Activated CD4-positive, alpha-beta T cell treated with anti-CD3 and anti-CD28 coated beads for 24 hours (primary cell): ENCODE measurements at places on chromosomes 2 and 18.

DNA sequence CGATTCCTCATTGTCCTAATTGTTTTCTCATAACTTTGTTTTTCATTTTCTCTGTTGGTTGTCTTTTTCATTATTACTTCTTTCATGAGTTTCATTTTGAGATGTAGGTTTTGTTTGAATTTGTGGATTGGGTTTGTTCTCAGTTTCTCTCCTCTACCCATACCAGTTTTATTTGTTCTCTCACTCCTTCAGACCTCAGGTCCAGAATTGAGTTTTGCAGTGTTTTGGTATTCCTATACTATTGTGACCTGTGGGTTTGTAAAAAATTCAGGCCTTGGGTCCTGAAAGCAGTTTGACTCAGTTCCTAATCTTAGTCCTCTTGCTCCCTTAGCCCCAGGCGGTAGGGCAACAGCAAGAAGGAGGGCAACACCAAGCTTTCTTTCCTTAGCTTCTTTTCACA, 28.3 kb upstream of the UBE2E3 start:
- DNase-seq: no peak

DNA sequence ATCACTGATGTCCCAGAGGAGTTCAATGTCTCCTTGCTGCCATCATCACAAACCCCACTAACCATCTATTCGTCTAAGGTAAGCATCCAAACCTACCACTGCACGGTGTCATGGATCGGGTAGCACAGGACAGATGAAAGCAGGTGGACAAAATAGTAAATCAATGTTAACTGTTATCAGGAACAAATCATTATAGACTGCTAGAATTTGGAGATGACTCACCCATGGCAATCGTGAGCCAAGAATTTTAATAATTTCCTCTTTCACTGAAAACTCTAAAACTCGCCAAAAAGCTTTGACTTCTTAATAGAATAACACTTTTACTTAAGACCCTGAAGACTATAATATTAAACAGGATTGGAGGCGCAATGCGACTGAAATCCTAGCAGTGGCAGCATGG, 33.7 kb upstream of the BZW1 start:
- DNase-seq: no peak

DNA sequence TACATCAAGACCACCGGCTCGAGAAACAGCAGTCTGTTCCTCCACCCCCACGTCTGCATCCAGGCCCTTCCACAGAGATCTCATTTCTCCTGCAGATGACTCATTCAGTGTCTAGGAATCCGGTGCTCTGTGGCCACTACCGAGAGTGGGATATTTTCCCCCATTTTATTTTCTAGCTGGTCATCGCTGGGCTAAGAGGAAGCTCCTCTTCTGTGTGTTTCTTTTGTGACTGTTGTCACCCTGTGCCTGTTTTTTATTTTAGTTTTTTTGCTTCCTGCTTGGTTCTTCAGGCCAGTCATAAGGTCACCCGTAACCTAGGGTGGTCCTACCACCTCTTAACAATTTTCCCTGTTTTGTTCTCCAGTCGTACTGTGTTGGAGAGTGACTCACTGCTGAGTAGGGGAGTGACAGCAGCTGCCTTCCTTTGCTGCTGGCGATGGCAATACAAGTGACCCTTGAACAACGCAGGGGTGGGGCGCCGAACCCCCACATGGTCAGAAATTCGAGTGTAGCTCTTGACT, 6.7 kb downstream of the RAMP1 start:
- no peak for DNase-seq

DNA sequence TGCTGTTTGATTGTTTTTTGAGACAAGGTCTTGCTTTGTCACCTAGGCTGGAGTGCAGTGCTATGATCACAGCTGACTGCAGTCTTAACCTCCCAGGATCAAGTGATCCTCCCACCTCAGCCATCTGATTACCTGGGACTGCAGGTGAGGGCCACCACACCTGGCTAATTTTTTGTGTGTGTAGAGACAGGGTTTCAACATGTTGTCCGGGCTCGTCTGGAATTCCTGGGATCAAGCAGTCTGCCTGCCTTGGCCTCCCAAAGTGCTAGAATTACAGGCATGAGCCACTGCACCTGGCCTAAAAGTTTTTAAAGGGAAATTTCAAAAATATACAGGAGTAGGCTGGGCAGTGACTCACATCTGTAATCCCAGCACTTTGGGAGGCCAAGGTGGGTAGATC, 22.4 kb downstream of the CARF start:
- no peak for DNase-seq

- no peak for DNase-seq
Measured at GRCh38 chr18:71001597-71001996, 712.8 kb downstream of the SOCS6 start.

- DNase-seq: no peak
Measured at GRCh38 chr2:218436992-218437391, 18.1 kb downstream of the VIL1 start.

GRCh38 chr2:69109255-69109654, 96.3 kb downstream of the ANTXR1 start:
- no peak for DNase-seq

- no peak for DNase-seq
Measured at GRCh38 chr18:74489676-74490075, 6.5 kb upstream of the CNDP2 start.

DNA sequence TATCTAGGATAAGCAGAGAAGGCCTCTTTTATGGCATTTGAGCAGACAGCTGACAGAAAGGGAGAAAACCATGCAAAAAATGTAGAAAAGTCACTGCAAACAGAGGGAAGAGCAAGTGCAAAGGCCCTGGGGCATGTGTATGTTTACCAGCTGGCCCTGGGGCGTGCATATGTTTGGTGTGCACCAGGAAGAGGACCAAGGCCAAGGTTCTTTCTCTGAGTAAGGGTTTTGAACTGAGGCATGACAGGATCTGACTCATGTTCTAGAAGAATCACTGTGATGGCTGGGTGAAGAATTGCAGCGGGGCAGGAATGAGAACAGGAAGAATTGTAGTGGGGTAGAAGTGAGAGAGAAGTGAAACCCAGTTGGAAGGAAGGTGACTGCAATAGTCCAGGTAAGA, 69.6 kb downstream of the STEAP3 start:
- no peak for DNase-seq

DNA sequence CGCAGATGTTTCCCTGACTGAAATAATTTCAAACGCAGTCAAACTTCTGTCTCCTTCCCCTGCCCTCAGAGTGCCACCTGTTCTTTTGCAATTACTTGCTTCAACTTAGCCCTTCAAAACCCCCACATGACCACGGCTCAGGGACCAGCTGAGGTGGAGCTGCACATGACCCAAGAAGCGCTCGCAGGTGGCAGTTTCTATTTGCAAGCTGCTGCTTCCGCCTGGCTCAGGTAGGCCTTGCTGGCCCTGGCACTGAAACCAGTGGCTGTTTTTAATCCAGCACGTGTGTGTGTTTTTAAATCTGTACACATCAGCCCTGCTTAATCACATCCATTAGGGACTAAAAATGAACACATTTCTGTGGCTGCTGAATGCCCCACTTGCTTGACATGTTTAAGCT, 95.3 kb downstream of the CCDC93 start:
- DNase-seq: no peak
